ENCODE measurements at places on chromosomes 2 and 18. TPM values are rescaled to one million over a fixed set of nuclear protein-coding genes. Genes with fewer than 3 reads are reported as not detected.
A peak's percentile ranks its signal among the peaks of the same experiment; 100 is the strongest.

GRCh38 chr2:123864416-123864815, 160.7 kb upstream of the CNTNAP5 start:
- DNase-seq, result no peak

DNA sequence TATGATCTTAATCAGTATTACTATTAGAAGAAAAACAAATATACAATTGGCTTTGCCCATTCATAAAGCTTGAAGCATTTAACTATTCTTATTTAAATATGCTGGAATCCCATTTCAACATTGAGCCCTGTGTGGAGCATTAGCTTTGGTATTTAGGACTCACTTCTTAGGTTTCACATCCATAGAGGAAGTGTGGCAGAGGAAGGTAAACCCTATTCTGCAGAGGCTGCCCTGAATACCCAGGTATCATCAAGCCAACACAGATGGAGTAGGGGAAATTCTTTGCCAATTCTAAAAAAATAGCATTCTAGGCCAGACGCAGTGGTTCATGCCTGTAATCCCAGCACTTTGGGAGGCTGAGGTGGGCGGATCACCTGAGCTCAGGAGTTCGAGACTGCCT, 361.5 kb downstream of the FIGN start:
- no peak for DNase-seq

DNA sequence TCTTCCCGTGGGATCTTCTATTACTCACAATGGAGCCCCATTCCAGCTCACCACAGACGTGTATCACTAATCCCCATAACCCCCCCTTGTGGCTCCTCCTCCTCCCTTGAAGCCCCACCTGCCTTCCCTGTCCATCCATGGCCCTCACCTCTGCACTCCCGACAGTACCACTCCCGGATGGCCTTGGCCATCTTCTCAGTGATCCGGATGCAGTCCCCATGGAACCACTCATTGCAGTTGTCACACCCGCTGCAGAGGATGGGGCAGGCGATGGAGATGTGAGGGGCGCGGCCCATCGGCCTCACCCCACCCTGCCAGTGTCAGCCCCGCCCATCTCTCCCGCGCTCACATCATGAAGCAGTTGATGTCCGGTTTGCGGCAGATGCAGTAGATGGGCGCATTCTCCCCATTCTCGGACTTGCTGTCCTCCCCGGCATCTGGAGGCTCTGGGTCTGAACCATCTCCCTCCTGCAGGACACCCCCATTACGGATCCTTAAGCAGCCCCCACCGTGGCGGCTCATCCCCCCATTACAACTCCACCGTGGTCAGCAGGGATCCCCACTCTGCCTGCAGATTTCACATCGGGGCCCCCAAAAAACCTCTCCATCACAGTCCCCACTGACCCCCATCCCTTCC, 983 bp downstream of the CXXC1 start:
- DNase-seq, result peak; percentile 56

The TTC32 gene
- total RNA-seq, result 14.8 TPM

DNA sequence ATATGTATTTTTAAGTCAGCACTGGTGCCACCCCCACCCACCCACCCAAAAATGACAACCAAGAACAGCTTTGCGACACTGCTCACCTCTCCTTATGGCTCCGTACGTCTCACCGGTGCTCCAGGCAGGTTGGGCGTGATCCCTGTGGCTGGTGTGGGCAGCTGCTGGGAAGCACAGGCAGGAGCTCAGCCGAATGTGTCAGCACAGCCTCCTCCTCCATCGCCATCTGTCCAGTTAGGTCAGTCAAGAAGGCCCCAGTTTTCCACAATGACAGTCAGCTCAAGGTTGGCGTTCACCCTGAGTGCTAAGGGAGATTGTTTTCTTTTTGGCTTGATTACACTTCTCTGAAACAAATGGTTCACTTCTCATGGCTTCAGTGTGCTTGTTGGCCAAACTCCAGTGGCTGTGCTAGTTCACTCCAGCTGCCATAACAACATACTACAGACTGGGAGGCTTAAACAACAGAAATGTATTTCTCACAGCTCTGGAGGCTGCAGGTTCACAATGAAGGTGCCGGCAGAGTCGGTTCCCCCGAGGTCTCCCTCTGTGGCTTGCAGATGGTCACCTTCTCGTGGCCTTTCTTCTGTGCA, 30.2 kb downstream of the AMER3 start:
- no peak for DNase-seq

DNA sequence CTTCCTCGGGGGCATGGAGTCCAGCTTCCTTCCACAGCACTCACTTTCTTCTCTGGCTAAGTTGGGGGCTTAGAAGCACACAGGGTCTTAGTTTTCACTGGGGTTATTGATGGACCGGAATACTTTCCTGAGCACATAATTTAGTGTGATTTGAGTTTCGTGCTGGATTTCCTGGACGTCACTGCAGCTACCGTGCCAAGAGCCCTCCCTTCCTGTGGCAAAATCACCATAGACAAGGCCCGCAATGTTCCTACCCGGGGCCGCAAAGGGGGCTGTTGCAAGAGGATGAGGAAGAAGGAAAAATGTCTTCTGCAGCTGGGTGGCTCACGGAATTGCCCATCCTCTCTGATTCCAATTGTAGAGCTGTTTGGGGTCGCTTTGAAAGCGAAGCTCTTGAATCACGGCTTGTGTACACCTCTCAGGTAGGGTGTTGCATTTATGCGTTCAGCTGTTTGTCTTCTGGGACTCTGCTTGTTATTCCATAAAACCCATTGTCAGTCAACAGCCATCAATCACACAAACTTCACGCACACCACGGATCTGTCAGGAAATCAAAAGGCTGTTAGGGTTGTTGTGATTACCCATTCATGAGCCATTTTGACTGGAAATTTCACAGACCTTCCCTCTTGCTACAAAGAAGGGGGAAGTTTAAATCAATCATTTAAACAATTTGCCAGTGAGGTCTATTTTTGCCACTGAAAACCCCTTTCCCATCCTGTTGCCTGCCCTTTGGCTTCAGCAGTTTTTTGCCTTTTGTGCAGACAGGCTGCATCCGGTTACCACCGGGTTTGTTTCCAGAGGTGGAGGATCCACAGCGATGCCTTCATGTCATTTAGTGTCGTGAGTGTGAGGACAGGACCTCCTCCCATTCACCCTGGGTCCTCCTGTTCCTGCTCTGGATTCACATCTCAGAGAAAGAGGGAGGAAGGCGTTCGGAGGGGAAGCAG, 36.0 kb downstream of the SMIM21 start:
- DNase-seq, result no peak

- no peak for DNase-seq
These were observed 35.9 kb downstream of the DCDC2C start for GRCh38 chr2:3739313-3739712.

DNA sequence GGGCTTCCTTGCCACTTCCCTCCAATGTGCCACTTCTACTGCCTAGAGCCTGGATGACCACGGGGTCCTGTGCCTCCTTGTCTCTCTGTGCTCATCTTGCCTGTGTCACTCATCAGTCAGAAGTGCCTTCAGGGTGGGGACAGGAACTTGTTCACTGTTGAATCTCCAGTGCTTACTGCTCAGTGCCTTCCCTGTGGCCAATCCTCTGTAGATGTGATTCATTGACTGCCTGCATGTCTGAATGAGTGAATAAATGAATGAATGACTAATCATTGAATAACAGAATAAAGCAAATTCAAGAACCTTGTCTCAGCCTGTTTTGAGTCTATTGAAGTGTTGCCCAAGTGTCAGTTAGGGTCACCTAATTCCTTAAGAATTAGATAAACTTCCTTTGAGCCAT, 42.3 kb upstream of the FAM136A start:
- no peak for DNase-seq

GRCh38 chr2:128589681-128590080, 271.0 kb upstream of the HS6ST1 start:
- DNase-seq, result no peak

GRCh38 chr18:29605365-29605764, 1428.4 kb upstream of the CDH2 start:
- DNase-seq, result no peak

- DNase-seq, result no peak
These were observed 297.5 kb upstream of the CRIM1 start for GRCh38 chr2:36058076-36058475.

DNA sequence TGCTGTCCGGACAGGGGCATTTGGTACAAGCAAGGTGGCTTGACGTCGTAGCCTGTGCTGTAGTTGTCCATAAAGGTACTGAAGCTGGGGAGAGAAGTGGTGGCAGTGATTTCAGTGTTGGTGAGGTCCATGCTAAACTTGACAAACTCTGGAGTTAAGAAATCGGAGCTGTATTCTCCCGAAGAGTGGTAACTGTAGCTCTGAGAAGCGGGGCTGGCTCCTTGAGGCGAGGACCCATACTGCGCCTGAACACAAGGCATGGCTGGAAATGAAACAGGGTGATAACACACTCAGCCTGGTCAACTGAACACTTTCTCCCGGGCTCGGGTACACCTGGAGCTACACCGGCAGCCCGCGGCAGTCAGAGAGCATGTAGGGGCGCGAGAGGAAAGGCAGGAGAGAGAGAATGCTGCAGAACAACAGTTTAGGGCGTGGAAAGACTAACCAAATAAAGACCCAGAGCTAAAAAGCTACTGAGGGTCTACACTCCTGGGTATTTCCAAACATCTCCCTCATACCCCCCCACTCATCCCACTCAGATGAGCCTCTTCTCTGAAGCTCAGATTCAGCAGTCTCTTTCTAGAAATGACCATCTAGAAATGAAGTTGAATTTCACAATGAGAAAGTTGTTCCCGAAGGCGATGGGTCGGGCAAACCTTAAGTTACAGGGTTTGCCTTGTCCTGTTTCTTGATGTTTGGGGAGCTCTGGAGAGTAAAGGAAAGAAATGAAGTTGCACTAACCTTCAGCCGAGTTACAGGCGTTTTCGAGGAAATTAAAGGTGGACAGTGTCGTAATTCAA, 2.4 kb downstream of the NR4A2 start:
- no peak for DNase-seq
